ENCODE measurements at places on chromosomes 7 and 10.

DNA sequence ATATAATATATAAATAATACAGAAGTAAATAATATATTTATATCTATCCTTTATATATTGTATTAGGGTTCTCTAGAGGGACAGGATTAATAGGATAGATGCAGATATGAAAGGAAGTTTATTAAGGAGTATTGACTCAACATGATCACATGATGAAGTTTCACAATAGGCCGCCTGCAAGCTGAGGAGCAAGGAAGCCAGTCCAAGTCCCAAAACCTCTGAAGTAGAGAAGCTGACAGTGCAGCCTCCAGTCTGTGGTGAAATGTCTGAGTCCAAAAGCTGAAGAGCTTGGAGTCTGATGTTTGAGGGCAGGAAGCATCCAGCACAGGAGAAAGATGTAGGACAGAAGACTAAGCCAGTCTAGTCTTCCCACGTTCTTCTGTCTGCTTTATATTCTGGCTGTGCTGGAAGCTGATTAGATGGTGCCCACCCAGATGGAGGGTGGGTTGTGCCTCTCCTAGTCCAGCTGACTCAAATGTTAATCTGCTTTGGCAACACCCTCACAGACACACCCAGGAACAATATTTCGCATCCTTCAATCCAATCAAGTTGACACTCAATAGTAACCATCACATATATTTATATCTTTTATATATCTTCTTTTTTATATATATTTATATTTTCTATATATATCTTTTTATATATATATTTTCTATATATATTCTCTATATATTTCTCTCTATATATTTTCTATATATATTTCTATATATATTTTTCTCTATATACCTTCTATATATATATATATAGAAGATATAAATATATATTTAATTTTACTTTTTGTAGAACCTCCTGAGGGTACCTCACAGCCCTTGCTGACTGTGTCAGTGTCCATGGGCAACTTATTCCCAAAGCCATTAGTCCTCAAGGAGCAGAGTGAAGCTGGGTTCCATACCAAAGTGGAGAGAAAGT is 24.6 kb upstream of the AKR1B10 start:
- no peak for DNase-seq

DNA sequence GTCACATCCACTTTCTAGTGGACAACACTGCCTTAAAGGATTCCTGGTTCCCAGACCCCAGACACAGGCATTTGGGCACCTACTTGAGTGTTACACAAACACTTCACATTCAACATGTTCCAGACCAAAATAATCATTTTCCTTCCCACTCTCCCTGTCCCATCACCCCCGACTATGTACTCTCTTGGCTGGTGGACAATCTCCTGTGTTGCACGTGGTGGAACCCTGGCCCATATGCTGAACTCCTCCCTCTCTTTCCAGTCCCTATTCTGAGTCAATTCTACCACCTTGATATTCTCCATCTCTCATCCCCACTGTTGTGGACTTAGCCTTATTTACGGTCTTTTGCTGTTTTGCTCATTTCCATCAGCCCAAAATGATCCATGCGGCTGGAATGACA is 8.3 kb upstream of the SEPHS1 start:
- DNase-seq = no peak

DNA sequence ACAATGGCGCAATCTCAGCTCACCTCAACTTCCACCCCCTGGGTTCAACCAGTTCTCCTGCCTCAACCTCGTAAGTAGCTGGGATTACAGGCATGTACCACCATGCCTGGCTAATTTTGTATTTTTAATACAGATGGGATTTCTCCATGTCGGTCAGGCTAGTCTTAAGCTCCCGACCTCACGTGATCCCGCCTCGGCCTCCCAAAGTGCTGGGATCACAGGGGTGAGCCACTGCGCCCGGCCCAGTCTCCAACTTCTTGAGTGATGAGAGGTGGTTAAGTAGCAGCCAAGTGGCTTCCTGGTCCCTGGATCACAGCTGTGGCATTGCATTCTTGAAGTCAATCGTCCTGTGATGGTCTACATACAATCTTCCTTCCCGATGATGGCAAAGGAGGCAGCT is 46.1 kb upstream of the NFE2L3 start:
- DNase-seq = no peak

DNA sequence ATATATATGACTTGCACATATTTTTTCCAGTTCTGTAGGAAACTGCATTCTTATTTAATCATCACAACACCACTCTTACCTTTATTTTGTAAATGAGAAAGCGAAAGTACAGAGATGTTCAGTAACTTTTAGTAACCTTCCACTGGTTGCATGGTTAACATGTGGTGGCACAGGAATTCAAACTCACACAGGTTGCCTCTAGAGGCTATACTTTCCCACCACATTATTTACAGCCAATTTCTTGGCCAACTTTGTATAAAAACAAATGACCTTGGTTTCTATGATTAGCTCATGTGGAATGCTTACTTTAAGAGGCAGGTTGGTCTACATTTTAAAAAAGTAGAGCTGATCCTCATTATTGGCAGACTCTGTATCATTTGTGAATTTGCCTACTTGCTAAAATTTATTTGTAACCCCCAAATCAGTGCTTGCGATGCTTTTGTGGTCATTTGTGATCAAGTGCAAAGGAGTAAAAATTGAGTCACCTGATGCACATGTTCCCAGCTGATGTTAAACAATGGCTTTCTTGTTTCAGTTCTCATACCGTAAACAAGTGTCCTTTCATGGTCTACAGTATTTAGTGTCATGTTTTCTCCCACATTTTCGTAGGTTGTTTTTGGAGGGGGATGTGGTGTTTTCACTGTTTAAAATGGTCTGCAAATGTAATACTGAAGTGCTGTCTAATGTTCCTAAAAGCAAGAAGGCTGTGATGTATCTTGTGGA is 14.8 kb downstream of the BBS9 start:
- no peak for DNase-seq

DNA sequence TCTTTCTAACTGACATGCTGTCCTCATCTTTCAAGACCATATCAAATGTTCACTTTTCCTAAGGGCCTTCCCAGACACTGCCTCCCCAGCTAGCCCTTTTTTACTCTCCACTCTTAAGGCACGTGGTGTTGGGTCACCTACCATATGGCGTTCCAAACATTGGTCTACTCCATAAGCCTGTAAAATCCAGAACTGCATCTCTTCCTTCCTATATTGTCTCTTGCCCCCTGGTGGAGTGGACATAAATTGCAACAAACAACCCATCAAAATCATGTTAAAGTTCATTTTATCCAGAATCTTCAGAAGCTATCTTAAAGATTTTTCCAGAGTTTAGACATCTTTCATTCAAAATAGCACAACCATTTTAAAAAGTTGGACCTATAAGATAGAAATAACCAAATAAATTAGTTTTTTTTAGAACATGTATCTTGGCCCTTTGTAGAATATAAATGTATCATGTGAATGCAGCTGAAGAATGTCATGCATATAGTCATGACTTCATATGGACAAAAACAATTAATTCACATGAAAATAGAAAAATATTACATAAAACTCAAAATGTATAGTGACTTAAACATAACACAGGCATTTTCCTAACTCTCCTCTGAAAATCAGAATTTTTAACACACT is 180.6 kb upstream of the CHRM2 start:
- DNase-seq = no peak

- no peak for DNase-seq
Observed at GRCh38 chr7:128919881-128920799, 9.6 kb upstream of the KCP start.

DNA sequence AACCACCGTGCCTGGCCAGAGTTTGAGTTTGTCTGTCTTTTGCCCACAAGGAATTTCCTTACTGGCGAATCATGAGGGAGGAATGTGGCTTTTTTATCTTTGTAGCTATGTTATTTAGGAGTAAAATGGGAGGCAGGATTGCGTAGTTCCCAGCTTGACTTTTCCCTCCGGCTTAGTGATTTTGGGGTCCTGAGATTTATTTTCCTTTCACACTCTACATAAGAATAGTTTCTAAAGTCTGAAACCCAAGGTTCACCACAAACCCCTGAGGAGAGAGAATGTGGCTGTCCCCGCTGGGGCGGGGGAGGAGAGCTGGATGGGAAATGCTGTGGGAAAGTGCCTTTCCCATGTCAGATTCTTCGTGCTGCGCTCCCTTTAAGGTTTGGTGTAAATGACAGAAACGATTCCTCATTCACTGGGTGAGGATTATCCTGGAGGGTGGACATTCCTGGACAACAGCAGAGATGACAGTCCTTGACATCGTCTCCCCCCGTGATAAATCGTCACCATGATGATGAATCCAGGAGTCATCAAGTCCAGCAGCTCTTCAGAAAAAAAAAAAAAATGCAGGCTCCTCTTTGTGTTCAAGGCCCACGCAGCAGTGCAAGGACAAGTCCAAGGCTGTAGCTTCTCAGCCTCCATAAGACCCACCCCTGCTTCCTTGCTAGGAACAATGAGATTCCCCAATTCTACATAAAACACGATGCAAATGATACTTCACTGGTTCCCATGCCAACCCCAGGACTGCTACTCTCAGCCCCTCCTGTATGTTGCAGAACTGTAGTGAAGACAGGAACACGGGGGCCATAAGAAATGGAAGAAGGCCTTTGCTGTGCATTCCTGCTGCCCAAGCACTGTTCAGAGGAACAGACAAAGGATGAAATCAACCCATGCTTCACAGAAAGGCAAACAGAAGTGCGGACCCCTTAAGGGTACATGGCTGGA is 233.1 kb downstream of the CCDC3 start:
- DNase-seq = no peak

Data from activated T-cell treated with anti-CD3 and anti-CD28 coated beads, Interleukin-2, amount 50 U/mL, for 72 hours (primary cell).